Right atrium auricular region (tissue), 2 donors: ENCODE measurements at places on chromosomes 3 and 15. TPM values are rescaled to one million over a fixed set of nuclear protein-coding genes. Genes with fewer than 3 reads are reported as not detected.

DNA sequence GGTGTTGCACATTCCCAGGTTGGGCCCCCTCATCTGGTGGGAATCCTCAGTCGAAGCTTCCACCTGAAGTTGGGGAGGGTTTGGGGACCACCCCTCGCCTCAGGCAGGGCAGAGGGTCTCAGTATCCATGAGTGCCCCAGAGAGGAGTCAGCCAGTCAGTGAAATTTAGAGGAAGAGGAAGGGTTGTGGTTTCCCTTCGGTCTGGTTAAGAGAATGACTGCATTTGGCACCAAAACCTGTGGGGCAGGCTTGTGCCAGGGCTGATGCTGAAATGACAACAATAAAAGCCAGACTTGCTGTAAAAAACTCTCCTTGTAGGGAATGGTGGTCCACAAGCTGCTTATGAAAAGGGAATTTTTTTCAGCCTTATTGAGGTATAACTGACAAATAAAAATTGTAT lies 22.6 kb downstream of the LMCD1 start:
- no peak overlapping the region for H3K4me3 ChIP-seq
- H3K27me3 ChIP-seq: no peaks in the 10 kb centered on the region
- peaks cover 63% of the 10 kb centered on the region for H3K4me1 ChIP-seq
- no peak overlapping the region for H3K27ac ChIP-seq
- no peak for DNase-seq
- H3K36me3 ChIP-seq: peaks cover 13% of the 10 kb centered on the region

GRCh38 chr3:143302638-143303171 lies 183.1 kb downstream of the CHST2 start:
- peak; percentile 77 for DNase-seq
- H3K27ac ChIP-seq: peak overlapping the region; percentile 32
- H3K4me1 ChIP-seq: peaks cover 34% of the 10 kb centered on the region
- no peak overlapping the region for H3K4me3 ChIP-seq
- H3K27me3 ChIP-seq: no peaks in the 10 kb centered on the region
- H3K36me3 ChIP-seq: no peaks in the 10 kb centered on the region

DNA sequence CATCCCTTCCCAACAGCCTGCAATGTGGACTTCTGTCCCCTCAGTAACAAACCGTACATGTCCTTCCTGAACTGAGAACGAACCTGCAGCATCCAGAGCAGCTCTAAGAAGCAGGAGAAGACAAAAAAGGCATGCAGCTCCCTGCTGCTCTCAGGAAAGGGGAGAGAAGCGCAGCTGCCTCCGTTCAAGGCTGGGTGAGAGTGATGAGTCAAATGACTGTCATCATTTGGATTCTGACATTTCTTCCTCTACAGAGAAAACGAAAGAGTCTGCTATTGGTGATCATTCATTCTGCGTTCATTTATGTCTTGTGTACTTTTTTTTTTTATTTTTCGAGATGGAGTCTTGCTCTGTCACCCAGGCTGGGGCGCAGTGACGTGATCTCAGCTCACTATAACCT lies 677.8 kb downstream of the FHIT start:
- no peak overlapping the region for H3K27ac ChIP-seq
- H3K4me1 ChIP-seq: no peaks in the 10 kb centered on the region
- no peak for DNase-seq
- no peak overlapping the region for H3K4me3 ChIP-seq

- H3K4me1 ChIP-seq: peaks cover 2% of the 10 kb centered on the region
- DNase-seq: peak; percentile 86
- H3K36me3 ChIP-seq: no peaks in the 10 kb centered on the region
- H3K4me3 ChIP-seq: no peak overlapping the region
- H3K27ac ChIP-seq: peak overlapping the region; percentile 73
Observed at GRCh38 chr15:99476413-99477222, 89.2 kb upstream of the MEF2A start.

The CA12 gene
- 5.5 TPM for total RNA-seq
